AG04450 (cell line): ENCODE measurements at places on chromosomes 12 and 14. TPM values are rescaled to one million over a fixed set of nuclear protein-coding genes. Genes with fewer than 3 reads are reported as not detected.

DNA sequence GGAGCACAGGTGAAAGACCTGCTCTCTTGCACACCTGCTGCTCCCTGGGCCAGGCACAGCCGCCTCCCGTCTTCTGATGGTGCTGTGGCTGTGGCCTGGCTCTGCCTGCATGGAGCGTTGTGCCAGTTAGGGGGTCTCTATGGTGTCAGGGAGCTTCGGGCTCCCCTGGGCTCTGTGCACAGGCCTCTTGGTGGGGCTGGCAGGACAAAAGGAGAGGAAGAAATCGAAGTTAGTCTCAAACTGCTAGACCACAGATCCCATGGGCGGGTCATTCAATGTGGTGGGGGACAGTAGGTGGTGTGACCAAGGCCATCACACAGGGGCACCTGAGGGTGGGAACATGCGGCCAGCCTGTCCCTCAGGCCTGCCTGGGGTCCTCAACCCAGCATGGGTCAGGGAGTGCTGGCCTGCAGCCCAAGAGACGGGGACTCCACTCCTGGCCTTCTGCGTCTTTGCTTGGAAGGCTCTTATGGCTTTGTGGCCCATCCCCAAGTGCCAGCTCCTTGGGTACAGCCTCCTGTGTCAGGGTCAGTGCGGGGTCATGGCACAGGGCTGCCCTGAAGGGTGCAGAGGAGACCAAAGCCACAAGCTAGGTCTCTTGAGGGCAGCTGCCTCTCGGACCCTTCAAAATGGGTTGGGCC lies 84.1 kb downstream of the KIF26A start:
- DNase-seq = no peak

ADCY6 gene
- 26.7 and 31.6 TPM in 2 replicates for polyA plus RNA-seq

OSBPL8 gene
- 48.8 and 64.5 TPM in 2 replicates for polyA plus RNA-seq

HNF1A gene
- polyA plus RNA-seq = not detected in 2 replicates

GRCh38 chr12:105347499-105347898 lies 17.0 kb downstream of the C12orf75 start:
- no peak for DNase-seq

CRACR2A gene
- polyA plus RNA-seq = 1.1 TPM in 2 replicates

- no peak for DNase-seq
Measured at GRCh38 chr12:57367121-57367520, 63.7 kb downstream of the R3HDM2 start.
